Stimulated activated CD4-positive, alpha-beta T cell treated with anti-CD3 and anti-CD28 coated beads, Interleukin-15, amount 100 ng/mL, for 1 hour (primary cell): ENCODE measurements at places on chromosomes 6 and 20.

- no peak for DNase-seq
Measured at GRCh38 chr6:132130626-132131298, 179.6 kb upstream of the CCN2 start.

GRCh38 chr6:102458990-102459389 lies 1065.5 kb downstream of the GRIK2 start:
- no peak for DNase-seq

DNA sequence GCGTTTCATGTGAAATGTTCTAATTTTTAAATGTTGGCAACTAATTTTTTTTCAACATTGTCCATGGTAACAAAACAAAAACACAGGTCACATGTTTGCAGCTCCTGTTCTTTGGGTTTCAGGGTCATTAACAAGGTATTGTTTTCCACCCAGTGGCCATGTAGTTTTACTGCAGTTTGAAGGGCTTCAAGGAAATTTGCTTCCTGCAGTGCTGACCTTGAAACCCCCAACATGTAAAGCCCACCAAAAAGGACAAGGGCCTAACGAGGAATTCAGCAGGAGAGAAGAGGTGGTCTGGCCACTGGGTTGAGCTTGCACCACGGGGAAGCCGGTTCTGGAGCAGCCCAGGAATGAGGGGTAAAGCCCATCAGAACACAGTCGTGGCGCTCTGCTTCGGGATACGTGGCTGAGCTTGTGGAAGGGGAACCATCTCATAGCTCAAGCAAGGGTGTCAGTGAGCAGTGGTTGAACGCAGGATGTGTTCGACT lies 13.9 kb upstream of the KLHL31 start:
- DNase-seq, result no peak

DNA sequence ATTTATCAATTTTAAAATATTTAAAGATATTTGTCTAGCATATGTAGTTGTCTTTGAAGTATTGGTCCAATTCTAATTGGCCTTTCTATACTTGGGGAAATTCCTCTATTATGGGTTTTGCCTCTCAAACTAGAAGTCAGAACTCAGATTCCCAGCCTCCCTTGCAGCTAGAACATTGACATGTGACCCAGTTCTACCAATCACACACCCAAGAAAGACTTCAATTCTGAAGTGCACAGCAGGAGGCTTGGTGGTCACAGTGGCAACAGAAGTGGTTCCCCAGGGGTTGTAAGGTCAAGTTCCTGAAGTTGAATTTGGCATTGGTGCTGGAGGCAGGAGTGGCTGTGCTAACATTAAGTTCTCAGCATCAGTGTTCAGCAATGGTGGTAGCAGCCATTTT lies 14.8 kb upstream of the FKBP5 start:
- no peak for DNase-seq

GRCh38 chr6:6494677-6495076 lies 93.8 kb upstream of the LY86 start:
- DNase-seq, result no peak

DNA sequence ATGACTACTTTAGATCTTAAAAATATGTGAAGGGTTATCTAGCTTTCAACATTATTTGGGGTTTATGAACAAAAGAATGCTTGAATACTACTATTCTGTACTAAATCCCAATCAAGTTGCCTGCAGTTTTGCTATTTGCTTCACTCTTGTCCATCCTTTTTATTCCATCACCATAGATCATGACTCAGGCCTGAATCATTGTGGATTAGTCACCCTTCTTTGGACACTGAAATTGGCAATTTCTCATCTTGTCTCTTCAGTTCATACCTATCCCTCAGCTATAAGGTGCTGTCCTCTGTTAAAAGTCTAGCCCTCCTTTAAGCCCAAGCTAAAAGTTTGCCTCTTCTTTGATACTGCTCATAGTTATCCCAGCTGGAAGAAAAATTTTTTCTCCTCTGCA lies 199.1 kb downstream of the CENPW start:
- no peak for DNase-seq

DNA sequence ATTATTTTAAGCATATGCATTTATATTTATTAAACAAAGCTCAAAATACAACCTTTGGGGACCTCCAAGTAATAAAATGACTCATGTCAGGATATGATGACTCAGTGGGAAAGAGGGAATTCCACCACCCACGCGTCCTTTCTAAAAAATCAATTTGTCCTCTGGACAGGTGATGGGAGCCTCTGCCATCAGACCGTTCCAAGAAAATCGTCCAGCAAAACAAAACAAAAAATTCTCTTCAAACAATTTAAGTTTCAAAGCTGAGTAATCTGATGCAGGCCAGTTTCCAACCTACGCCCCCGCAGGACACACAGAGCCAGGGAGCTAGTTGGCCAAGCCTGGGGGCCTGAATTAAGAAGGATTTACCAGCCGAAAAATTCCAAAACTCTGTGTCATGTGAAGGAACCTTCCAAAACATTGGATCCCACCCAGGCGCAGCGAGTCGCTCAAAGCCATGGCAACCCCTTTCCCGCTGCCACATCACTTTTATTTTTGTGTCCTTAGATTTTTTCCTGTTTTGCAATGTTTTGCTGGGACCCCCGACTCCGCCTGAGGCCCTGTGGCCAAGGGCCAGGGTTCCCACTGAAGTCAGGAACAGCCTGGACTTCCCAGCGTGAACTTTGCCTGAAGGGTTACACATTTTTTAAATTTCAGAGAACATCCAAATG lies 95.3 kb downstream of the NFATC2 start:
- no peak for DNase-seq
